ENCODE measurements at places on chromosomes 6 and 20.

DNA sequence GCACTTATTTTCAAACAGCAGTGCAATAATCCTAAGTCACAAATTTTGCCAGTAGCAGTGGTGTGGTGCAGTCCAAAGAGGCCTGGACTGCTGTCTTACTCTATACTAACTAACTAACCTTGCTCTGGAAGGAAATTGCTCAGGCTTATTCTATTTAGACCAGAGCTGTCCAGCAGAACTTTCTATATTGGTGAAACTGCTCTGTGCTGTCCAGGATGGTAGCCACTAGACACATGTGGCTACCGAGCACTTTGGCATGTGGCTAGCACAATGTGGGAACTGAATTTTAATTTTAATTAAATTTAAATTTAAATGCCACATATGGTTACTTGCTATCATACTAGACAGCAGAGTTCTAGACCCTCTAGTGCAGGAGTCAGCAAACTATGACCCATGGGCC is 27.1 kb upstream of the FBXO9 start:
- DNase-seq, result no peak

DNA sequence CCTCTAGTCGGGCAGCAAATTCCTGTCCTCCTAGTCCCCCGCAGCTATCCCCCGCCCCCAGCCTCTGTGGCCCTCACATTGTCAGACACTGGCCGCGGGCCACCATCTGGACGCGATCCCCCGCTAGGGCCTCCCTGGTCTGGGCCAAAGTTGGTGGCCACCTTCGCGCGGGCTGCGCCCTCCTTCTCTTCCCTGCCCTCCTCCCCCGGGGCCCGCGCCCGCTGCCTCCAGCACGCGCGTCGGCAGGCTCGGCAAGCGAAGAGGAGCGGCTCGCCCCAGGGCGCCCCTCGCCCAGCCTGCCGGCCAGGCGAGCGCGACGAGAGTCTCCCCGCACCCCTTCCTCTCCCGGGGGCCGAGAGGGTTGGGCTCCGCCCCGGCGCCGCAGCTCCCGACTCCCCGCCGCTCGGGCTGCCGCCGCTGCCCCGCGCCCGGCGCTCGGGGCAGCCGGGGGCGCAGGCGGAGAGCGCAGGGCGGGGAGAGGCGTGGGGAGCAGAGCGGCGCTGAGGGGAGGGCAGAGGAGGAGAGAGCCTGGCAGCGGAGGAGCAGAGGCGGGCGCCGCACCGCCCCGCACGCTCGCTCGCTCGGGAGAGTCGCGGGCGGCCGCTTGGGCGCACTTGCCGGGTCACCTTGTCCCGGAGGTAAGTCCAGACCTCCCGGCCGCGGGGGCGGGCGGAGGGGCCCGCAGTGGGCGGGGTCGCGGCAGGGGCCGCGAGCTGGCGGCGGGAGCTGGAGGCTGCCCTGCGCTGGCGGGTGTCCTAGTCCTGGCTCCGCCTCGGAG is at the start of gene SYNDIG1:
SYNDIG1 (plus strand) TSS at position 514 of the 778 bp plus-strand sequence. CDS start 73,469 bp downstream, outside the sequence.
- DNase-seq, result no peak

DNA sequence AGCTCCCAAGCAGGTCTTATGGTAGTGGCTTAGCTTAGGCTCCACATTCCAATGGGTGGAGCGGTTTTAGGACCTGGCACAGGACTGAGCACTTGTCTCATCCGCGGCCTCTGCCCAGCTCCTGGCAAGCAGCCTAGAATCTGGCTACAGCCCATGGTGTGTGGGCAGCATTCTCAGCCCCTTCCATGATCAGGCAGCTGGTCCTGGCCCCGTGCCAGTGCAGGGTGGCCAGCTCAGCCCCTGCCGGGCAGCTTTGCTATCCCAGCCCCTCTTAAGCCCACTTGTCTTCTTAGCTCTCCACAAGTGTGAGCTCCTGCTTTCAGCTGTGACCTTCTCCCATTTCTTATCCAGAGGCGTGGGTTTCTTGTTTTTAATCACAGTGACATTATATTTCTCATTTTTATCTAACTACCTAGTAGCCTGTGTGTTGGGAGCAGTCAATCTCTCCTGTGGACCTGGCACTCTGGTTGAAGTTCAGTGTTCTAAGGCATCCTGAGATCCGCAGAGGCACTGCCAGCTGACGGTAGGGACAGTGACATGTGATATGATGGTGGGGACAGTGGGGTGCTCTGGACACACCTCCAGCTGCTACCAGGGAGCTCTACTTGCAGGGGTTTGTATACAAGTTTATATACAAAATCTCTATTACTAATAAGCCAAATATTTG is 119.9 kb upstream of the PRND start:
- no peak for DNase-seq

GRCh38 chr6:87115402-87116135 is 20.7 kb upstream of the CGA start:
- no peak for DNase-seq
